ENCODE measurements at places on chromosomes 5 and 9.

DNA sequence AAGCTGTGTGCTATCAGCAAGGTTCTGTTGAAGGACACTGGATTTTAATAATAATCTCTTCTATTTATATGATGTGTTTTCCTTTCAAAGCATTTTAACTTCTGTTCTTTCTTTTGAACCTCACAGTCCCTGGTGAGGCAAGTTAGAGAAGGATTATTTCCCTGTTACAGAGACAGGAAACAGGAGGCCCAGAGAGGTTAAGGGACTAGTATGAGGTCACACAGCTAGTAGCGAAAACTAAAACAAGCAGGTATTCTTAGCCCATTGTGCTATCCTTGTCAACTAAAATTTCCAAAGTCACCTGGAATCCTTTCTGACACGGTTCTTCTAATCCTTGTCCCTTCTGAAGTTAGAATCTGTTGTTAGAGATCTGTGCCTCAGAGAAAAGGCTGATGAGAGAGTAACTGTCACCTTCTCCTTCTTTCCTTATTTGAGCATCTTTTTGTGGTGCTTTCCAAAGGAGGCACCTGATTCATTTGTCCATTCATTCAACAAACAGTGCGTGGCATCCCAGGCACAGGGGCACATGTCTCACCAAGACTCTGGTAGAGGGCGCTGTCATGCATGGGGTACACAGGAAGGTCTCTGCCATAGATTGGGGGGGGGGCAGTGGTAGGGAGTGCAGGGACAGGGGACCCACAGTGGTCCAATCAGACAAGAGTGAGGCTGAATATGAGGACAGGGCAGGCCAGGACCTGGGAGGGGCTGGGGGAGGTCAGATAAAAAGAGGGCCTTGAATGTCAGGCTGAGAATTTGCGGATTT lies 61.5 kb downstream of the CRB2 start:
- no peak for DNase-seq

DNA sequence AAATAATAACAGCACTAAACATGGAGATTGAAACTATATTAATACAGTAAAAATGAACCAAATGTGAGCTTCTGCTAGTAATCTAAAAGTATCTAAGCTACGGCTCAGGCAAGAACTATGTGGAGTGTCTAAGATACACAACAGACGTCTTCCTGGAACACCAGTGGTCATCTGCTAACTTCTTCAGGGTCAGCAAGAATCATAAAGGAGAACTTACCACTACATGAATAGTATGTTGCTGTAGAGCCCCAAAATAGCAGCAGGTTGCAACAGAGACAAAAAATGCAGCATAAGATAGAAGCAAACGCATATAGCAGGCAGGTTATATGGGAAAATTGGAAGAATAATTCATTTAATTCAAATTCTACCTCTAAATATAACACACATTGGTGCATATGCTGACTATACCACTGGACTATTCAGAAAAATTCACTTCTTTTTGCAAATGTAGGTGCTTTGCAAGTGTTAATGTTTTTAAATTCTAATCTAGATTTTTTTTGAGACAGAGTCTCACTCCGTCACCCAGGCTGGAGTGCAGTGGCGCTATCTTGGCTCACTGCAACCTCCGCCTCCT lies 27.1 kb downstream of the DCTN4 start:
- no peak for DNase-seq

DNA sequence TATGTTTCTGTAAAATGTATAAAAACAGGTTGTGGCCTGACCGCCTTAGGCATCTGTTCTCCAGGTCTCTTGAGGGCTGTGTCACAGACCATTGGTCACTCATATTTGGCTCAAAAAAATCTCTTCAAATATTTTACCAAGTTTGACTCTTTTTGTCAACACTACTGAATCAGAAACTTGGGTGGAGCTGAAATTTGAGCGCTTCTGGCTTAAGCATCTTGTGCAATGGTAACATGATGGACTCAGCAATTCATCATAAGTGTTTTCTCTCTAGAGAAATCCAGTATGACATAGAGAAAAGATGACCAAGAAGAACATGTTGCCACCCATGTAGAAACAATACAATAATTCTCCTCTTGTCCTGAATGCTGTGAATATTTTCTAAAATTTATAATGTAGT lies 387.9 kb downstream of the MAT2B start:
- DNase-seq: no peak

DNA sequence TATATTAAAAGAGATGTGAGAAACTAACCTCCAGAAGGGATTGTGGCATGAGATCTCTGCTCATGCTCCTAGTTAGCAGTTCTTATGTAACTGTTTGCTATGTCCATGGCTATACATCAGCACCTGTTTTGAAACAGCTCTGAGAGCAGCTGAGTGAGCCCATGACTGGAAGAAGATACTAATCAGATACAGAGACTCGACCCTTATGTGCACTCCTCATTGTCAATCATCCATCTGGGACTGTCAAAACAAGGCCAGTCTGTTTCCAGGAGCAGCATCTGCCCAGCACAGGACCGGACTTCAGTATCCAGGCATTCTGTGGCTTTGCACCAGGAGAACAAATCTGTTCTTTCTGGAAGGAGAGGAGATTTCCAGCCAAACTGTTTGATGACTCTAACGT lies 77.7 kb downstream of the EFNA5 start:
- no peak for DNase-seq

GRCh38 chr9:33112094-33112493 lies 35.6 kb upstream of the SMU1 start:
- no peak for DNase-seq

DNA sequence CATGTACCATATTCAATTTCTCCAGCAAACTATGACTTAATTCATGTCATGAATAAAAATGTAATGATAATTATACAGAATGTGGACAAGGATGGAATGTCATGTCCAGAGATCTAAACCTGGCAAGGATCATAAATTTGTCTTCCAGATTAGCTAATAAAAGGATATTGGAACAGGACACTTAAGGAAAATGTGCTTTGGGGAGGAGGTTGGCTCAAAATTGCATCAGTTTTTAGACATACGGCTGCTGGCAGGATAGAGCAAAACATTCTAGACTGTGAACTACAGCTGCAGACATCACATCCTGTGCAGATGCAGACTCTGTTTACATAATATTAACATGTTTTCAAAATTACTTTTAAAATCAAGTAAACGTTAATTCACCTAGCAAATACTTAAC lies 248.4 kb downstream of the TLR4 start:
- DNase-seq: no peak

DNA sequence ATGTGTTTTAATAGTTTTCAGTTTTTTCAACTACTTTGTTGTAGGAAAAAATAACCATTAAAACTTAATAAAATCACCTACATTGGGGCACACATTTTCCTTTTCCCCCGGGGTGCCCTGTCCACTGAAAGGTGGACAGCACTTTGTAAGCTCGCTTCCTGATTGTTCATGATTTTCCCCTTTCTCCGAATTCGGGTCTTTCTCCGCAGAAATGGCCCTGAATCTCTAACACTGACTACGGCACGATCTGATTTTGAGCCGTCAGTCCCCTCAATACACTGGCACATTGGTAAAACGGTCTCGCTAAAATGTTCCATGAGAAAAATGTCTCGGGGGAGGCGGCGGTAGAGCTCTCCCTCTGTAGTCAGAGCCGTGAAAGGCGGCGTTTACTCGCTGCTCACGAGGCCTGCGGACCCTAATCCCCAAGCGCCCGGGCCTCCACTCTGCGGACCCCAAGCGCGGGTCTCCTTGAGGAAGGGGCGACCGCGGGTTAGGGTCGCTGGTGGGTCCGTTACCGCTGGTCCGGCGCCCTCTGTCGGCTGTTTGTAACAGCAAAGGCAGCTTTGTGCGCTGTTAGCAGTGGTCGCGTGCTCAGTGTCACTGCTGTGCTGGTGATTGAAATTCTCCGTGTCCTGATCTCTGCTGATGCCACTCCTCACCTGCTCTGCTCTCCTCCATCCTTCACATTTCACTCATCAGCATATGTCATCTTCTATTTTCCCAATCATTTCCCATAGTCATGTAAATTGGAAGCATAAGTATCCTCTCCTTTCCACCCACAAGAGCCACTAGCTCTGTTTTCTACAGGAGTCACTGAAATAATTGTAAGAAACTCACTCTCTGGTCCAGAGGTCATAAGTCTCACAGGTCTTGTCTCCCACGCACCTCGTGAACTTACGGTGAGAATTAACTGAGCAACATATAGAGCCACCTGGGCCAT lies 10.8 kb upstream of the IFNA2 start:
- peak; percentile 87 for DNase-seq

- DNase-seq: peak; percentile 91
These were observed 315.4 kb downstream of the CTNND2 start for GRCh38 chr5:11588803-11589202.

DNA sequence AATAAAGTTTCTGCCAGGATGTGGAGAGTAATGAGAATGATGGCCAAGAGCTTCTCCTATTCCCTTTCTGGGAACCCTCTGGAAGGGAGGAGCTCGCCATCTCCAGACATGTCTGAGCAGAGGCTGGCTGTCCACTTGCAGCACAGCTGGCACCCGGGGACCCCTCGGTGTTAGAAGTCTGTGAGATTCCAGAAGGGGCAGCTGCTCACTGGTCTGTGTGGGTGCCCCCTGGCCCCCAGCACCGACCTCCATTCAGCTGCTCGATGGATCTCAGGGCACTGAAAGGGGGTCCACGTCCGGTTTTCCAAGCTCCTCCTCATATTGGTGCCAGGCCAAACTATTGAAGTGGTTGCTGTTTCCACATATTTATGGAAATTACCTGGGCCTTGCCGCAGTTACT lies 3.6 kb upstream of the FAM163B start:
- no peak for DNase-seq
